NCI-H524 (cell line): ENCODE measurements at places on chromosomes 3 and 15.
A peak's percentile ranks its signal among the peaks of the same experiment; 100 is the strongest.

GRCh38 chr15:63712828-63713520 lies 115.8 kb downstream of the FBXL22 start:
- no peak for DNase-seq

DNA sequence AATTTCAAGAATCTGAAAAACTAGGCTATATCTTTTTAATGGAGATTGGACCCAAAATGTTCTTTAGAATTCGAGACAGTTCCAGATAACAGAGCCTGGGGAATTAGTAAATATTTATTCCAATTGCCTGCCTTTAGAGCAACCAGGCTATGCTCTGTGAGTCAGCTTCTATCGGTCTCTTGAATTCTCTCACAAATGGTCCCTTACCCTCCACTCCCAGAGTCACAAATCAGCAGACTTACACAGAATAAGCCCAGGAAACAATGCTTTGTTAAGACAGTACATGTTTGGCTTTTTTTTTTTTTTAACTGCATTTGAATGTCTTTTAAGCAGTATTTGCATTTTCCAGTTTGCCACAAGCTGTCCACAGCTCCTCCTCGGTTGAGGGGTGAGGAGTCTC lies 460.7 kb upstream of the CBLB start:
- no peak for DNase-seq

- DNase-seq = no peak
Observed at GRCh38 chr15:66424963-66425612, 38.4 kb downstream of the MAP2K1 start.

DNA sequence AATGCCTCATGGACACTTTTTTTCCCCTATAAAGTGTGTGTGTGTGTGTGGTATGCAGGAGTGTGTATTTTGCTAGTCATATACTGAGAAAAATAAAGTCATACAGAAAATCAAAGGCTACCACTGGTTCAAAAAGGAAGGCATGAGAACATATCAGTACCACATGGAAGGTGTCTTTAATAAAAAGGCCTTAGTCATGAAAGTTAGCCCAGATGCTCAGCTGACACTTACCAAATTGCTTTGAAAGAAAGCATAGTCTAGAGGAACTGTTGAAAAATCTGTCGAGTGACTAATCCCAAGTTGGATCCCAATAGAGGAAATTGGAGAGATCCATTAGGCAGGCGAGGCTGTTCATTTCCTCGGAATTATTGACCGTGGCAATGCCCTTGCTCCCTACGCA lies 432.9 kb upstream of the CFAP20DC start:
- no peak for DNase-seq

DNA sequence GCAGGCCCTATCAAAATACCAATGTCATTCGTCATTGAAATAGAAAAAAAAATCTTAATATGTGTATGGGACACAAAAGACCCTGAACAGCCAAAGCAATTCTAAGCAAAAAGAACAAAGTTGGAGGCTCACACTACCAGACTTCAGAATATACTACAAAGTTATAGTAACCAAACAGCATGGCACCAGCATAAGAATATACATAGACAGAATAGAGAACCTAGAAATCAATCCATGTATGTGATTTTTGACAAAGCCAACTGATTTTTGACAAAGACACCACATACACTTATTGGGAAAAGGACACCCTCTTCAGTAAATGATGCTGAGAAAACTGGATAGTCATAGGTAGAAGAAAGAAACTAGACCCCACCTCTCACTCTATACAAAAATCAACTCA lies 95.0 kb downstream of the C3orf70 start:
- no peak for DNase-seq

GRCh38 chr3:105686278-105686897 lies 182.4 kb downstream of the CBLB start:
- peak; percentile 41 for DNase-seq

DNA sequence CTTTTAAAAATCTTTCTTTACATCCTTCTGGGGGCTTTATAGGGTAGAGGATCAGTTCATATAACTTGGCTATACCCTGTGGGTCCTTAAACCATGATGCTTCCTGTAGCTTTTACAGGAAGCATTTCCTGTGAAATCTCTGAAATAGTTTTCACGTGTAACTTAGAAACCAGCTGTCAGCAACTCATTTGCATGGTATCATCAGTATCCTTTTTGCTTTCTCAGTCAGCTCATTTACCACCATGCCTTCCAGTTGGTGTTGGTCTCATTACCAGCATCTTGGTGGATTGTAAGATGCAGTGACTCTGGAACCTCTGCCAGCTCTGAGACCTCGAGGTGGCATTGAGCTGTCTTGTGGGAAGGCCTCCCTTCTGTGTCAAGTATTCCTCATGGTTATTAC lies 96.7 kb upstream of the MYZAP start:
- no peak for DNase-seq

- no peak for DNase-seq
Observed at GRCh38 chr15:73333001-73333400, 35.8 kb downstream of the HCN4 start.

- DNase-seq = no peak
Observed at GRCh38 chr3:52197499-52197841, 490 bp upstream of the ALAS1 start.

GRCh38 chr15:64423970-64424369 lies 36.3 kb downstream of the TRIP4 start:
- DNase-seq = no peak

GRCh38 chr3:185558395-185558794 lies 6.0 kb upstream of the LIPH start:
- no peak for DNase-seq
